ENCODE measurements at places on chromosomes 2 and 18.

DNA sequence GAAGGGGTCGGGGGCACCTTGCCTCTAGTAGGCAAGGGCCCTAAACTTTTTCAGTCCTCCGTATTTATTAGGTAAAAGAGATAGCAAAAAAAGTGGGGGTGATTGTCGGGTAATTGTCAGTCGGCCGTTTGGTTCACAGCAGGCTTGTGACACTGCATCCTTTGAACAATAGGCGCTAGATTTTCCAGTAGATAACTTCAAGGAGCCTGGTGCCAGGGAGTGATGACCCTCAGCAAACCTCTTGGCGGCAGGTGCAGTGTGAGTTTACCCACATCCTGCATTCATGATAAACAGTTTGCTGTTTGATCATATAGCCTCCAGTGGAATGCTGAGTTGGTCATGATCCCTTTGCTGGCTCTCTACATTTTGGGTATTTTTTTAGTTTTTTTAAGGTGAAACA, 22.9 kb downstream of the SERPINB8 start:
- no peak for DNase-seq

- DNase-seq, result no peak
Observed at GRCh38 chr2:105100046-105100840, 62.4 kb downstream of the MRPS9 start.

GRCh38 chr2:16243411-16243996, 303.2 kb downstream of the MYCN start:
- DNase-seq, result no peak

DNA sequence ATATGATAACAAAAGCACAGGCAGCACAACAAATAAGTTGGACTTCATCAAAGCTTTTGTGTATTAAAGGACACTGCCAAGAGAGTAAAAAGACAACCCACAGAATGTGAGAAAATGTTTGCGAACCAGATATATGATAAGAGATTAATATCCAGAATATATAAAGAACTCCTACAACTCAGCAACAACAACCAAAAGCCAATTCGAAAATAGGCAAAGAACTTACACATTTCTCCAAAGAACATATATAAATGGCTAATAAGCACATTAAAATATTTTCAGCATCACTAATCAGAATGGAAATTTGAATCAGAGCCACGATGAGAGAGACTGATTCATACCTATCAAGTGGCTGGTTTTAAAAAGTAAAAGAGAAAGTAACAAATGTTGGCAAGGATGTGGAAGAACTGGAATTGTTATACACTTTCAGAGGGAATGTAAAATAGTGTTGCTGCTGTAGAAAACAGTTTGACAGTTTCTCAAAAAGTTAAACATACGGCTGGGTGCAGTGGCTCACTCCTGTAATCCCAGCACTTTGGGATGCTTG, 25.2 kb downstream of the EPB41L5 start:
- DNase-seq, result no peak

DNA sequence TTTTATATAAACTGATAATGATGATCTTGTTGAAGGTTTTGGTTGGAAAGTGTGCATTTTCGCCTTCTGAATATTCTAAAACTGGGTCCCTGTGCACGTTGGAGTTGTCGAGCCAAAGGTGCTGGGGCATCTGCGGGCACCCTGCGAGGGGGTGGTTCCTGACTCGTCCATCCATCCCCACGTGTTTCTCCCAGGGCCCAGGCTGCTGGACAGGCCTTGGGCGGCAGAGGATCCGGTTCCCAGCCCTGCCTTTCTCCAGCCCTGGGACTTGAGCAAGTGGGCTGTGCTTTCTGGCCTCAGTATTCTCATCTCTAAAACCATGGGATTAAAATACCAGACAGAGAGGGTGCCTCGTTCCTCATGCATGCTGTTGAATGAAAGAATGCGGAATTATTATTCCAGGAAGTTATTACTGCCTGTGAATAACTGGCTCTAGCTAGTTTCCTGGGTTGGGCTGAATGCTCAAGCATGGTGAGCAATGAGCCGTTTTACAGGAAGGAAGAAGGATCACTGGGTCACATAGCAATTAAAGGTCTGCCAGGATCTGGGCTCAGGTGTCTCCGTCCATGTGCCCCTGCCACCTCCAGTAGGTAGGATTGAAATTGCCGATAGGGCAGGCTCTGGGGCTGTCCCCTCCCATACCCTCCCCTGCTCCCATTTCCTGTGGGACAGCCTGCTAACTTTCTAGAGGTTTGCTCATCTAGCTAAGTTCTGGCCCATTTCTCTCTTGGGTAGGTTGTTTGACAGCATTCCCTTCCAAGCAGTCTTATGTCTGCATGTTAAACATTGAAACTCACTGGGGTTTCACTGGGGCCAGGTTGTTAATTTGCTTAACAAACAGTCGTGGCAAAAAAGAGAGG, 77.2 kb upstream of the HS6ST1 start:
- DNase-seq, result no peak

- no peak for DNase-seq
Observed at GRCh38 chr2:119821266-119821665, 61.5 kb downstream of the PTPN4 start.

- DNase-seq, result no peak
Observed at GRCh38 chr18:2898186-2898640, 51.4 kb downstream of the EMILIN2 start.

GRCh38 chr2:191739194-191739593, 61.3 kb downstream of the NABP1 start:
- DNase-seq, result no peak

DNA sequence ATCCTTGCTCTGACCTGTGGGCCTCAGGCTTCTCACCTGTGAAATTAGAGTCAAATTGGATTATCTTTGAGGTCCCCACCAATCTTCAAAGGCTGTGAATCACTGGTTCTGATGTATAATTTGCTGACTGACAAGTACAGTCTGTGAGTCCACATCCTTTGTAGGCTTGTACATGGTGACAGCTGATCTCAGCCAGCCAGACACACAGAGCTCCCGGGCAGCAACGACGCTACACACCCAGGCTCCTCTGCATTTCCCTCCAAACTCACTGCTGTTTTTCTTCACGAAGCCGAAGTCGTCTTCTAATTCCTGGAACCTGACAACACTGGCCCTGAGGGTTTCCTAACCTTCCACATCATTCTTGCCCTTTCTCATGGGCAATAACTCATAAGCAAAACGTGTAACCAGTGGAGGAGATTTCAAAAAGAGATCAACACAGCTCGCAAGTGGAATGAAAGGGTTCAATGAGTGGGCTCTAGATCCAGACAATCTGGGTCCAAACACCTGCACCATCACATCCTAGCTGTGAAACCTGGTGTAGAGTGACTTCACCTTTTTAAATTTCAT, 37.9 kb upstream of the EVA1A start:
- no peak for DNase-seq

DNA sequence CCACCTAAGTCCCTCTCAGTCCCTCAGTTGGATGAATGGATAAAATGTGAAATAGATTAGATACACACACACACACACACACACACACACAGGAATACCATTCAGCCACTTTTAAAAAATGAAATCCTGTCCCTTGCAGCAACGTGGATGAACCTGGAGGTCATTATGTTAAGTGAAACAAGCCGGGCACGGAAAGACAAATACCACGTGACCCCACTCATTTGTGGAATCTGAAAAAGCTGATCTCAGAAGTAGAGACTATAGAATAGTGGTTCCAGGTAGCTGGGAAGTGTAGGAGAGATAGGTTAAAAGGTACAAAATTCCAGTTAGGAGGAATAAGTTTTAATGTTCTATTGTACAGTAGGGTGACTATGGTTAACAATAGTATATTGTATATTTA, 31.0 kb downstream of the TTC32 start:
- no peak for DNase-seq

DNA sequence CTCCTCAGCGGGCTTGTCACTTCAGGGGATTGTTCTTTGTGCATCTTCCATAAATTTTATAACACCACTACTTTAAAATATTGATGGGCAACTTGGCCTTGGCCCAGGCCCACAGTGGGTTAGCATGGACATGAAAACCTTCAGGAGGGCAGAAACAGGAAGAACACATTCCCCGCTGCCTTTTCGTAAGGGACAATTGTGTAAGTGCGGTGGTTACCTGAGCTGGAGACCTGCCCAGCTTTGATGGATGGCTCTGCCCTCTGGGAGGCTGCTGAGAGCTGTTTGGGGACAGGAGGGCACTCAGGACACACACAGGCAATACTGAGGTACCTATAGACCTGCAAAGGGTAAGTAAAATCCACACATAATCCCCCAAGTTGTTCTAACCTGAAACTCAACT, 46.8 kb downstream of the FECH start:
- DNase-seq, result no peak

DNA sequence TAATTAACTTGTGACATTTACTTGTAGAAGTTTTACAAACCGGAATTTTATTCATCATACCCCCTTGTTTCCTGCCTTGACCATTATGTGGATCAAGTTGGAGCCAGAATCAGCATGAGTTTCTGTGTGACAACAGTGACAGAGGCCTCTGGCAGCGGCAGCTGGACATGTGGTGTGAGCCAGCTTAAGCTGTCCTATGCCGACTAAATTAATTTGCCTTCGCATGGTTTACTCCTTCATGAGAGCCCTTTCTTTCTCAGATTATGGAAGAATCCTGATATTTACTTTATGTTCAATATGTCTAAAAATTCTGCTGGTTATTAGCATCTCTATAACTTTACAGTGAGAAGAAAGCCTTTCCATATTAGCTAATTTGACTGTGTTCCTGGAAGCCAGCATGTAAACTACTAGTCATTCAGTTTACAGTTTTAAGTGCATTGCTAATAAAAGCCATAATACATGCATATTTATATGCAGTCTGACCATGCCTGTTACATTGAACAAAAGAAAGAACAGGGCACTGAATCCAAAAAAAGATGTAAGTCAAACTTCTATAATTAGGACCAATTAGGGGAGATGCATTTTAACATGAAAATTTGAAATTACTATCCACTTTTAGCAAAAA, 495.8 kb upstream of the ACVR2A start:
- DNase-seq, result no peak

- DNase-seq, result no peak
Observed at GRCh38 chr2:165008730-165009315, 53.5 kb upstream of the SLC38A11 start.

DNA sequence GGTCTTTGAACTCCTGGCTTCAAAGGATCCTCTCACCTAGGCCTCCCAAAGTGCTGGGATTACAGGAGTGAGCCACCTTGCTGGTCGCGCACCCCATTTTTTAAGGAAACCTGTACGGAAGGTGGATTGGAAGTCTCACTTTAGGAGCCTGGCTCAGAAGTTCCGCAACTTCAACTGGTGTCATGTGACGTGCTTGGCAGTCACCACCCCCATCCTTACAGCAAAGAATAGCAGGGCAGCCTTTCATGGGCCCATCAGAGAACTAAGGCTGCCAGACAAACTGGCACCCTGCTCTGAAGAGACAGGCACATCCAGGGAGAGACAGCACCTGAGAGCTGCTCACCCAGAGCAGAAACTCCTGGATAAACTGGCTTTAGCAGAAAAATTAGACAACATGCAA, 3.3 kb upstream of the SLC66A2 start:
- no peak for DNase-seq

DNA sequence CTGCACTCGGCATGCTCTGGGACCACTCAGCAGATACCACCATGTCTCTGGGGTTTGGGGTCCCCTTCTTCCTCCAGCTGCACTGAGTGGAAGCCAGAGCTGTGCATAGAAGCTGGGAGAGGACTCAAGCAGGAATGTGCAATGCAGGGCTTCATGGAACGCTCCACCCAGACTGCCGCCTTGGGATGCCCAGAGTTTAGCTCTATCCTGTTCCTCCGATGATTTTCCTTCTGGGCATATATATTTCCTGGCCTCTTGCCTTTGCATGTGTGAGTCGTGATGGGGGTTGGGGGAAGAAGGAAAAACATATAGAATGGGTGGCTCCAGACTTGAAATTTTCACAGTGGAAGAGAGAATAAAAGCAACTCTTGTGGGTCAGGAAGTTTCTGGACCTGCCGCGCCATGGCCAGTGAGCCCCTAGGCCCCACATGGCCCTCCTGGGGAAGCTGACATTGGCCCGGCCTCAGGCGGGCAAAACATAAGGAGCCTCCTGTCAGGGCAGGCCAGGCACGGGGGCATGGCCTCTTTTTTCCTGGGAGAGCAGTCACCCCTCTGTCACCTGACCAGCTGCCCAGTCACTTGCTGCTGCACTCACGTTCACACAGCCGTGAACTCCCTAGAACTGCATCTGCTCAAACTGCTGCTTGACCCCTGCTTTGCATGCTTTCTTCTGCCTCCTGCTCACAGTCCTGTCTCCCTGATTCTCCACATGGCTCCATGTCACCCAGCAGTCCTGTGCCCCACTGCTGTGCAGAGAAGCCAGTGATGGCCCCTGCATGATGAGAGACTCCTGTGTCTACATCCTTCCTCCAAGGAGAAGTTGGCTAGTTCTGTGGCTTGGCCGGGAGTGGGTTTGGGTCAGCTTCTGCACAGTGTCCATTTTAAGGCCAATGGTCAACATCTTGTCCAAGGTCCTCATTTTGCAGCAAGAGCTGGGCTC, 197.8 kb downstream of the CTIF start:
- no peak for DNase-seq

GRCh38 chr2:67572721-67573435, 175.7 kb downstream of the ETAA1 start:
- no peak for DNase-seq

GRCh38 chr2:96952976-96953610, 33.3 kb downstream of the FAM178B start:
- no peak for DNase-seq

GRCh38 chr2:239302808-239303557, 97.8 kb downstream of the HDAC4 start:
- DNase-seq, result no peak

DNA sequence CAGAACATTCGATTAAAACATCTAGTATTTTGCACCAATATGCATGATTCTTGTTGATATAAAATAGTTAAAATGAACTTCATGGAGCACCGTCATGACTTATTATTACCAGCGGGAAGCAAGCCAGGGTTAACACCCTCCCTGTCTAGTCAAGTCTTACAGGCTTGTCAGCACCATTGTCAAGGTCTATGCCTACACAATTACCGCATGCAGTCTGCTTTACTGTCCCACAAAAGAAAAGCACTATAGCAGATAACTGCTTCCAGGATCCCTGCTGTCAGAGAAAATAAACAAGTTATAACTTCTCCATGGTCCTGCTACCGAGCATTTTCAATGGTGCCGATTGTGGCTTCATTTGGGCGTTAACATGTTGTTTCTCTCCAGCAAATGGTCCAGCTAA, 968.0 kb upstream of the FAM98A start:
- no peak for DNase-seq

GRCh38 chr18:76491473-76491775, 3.6 kb downstream of the ZNF516 start:
- no peak for DNase-seq

DNA sequence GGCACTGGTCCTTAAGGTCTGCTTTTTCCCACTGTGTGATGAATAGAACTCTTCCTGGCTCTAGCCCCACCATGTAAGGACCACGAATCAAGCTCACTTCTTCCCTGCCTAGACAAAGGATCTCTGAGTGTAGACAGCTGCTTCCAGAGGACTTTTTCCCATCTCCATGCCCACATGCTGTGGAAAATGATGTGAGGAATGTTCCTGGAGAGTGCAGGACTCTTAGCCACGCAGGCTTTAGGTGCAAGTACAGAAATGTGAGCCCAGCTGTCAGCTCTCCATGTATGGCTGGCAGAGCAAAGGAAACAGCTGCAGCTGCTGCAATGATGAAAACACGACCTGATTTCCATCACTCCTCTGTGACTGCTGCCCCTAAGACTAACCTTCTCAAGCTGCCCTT, 35.5 kb downstream of the NXPH2 start:
- no peak for DNase-seq
